ENCODE measurements at places on chromosomes 6 and 20.

DNA sequence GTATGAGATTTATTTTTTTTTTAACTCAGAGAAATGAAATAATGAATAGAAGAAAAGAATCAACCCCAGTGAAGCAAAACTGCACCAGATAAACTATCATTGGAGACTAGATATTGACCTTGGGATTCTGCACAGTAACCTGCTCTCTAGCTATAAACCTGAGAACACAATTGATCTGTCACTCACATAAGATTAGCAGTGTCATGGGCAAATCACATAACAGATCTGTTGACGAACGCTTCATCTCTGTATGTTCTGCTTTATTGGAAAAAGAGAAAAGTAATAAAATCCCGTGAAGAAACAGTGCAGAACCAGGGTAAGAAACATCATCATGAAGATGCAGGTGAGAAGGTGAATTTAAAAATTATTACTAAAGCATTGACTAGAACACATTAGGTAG is 52.8 kb upstream of the RGS17 start:
- no peak for DNase-seq

- peak; percentile 61 for DNase-seq
These were observed 242.4 kb downstream of the ALDH8A1 start for GRCh38 chr6:134707342-134708031.

DNA sequence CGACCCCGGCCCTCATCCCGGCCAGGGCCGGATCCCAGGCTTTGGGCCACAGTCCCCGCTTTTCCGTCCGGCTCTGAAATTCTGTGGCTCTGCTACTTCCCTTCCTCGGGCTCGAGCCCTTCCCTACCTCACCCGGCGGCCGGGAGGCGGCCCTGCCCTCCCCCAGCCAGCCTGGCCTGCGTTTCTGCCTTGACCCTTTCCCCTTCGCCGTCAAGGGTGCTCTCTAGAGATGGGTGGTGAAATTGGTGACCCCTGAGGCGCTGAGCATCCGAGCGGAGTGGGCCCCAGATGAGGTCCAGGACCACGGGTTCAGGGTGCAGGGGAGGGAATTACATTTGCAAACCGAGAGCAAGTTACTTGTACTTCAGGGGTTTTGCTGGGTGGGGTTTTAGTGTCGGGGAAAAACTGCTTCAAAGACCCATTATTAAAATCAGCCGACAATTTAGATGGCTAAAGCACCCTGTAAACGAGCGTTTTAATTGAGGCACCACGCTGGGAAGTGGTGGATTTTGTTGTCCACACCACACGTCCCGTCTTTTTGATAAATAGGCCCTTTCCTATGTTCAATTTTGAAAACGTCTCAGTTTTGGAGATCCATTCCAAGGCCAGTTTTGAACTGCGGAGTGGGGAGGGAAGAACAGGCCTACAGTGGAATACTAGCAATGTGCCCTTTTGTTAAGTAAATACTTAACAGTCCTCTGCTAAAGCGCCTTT is 9.9 kb downstream of the TFAP2A start:
- no peak for DNase-seq

- DNase-seq = no peak
These were observed 296.0 kb downstream of the ADGRG6 start for GRCh38 chr6:142597836-142598235.

- no peak for DNase-seq
These were observed 63.1 kb downstream of the ATXN1 start for GRCh38 chr6:16698162-16698533.

All from NCI-H2029 (cell line).